Mesothelial cell of epicardium (in vitro differentiated cells): ENCODE measurements at places on chromosomes 5 and 9. TPM values are rescaled to one million over a fixed set of nuclear protein-coding genes. Genes with fewer than 3 reads are reported as not detected.
A peak's percentile ranks its signal among the peaks of the same experiment; 100 is the strongest.

TMEM232 gene
- total RNA-seq: 5.2 to 6.5 TPM (median 5.7 TPM) in 3 replicates

QRFP gene
- total RNA-seq: not detected in 3 replicates

BARHL1 gene
- total RNA-seq: 0.11 to 0.18 TPM in 2 of 3 replicates, not detected in the other

DNA sequence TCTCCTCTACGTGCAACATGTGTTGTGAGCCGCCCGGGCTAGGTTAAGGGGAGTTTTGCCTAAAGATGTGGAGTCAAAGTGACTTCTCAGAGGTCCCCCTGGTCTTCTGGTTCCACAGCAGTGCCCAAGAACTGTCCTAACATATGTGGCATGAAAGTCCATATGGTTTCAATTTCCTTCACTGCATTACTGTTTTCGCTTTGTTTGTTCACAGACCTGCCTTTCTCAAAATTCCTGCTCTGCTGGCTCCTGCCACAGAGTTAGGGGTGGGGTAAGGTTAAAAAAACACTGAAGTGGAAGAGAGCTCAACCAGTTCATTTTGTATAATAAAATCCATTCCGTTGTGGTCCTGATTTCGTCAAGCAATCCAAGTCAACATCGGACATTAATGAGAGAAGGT, 289.4 kb downstream of the DMAC1 start:
- DNase-seq: no peak

GPR151 gene
- not detected in 3 replicates for total RNA-seq

GRCh38 chr5:111584651-111585050, 72.3 kb upstream of the STARD4 start:
- no peak for DNase-seq

GRCh38 chr9:34783951-34784487, 74.1 kb upstream of the CCL21 start:
- no peak for DNase-seq

DNA sequence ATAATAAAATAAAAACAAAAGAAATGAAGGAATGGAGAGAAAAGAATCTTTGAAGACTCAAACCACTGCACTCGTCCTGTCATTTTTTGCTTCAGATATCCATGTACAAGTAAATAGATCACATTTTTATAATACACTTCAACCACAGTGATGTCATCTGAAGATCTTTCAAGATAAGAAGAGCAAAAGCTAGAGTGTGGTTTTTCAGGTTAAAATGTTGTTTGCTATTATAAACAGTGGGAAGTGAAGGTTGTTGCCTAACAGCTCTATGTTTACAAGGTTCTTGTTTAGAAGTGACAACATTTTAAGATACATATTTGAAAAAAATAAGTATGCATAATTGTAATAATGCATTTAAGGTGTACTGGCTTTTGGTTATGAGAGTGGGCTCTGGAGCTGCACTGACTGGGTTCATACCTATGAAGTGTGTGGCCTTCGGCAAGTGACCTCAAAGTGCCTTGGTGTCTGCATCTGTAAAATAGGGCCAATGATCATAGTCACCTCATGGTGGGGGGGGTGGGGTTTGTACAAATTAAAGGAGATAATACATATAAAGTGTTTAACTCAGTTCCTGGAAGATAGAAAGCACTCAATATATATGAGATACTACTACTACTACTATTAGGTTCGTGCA, 45.5 kb upstream of the IL7R start:
- no peak for DNase-seq

PTPRD gene
- 109 to 112 TPM (median 109 TPM) in 3 replicates for total RNA-seq

DNA sequence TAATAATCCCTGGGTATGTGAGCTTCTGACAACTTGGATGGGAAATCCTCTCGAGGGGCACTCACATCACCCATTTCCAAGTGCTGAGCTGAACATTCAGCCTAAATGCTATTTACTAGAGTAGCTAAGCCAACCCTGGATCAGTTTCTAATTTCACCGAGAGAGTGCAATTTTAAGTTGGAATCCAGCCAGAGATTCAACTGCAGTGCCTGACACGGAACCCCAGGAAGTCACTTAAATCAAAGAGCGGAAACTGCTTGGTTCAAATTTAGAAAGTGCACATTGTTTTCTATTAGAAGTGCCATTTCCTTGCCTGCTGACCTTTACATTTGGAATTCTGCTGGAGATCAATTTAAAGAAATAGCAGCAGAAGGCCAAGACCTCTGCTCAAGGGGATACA, 8.8 kb downstream of the SPRY4 start:
- no peak for DNase-seq

DNA sequence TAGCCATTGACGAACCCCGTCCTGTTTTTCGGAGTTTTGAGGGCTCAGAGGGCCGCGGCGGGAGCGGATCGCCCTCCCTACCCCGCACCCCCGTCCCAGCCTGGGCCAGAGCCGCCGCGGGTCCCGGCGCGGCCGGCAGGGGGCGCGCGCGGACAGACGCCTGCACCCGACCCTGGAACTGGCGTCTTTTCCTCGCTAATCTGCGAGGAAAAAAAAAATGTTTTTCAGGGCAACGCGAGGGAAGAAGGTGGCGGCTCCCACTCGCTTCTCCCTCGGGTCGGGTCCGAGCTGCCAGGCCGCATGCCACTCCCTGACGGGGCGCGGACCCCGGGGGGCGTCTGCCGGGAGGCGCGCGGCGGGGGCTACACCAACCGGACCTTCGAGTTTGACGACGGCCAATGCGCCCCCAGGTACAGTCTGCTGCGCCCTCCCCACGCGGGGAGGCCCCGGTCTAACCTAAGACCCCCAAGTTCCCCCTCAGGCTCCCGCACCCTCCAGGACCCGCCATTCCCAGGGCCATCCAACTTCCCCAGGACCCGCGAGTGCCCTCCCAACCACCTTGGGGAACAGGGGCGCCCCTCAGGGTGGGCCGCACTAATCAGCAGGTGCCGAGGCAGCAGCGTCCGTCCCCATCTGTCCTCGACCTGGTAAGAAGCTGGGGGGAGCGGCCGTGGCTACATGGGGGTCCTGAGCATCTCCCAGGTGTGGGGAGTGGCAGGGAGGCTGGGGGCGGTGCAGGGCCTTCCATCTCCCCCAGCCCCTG, at the start of gene KCNT1:
Gene KCNT1, plus strand, starts transcription at position 227 of the 763 bp plus-strand sequence. Its CDS starts 74 bp downstream, at position 301.
- DNase-seq: peak; percentile 64

FANCG gene
- 48.8 to 52.2 TPM (median 51.8 TPM) in 3 replicates for total RNA-seq

GRCh38 chr5:953535-954449, 54.8 kb upstream of the NKD2 start:
- no peak for DNase-seq

OR1Q1 gene
- total RNA-seq: not detected in 3 replicates

SPAAR gene
- total RNA-seq: 0.14 to 0.47 TPM (median 0.27 TPM) in 3 replicates

AFAP1L1 gene
- 0.22 to 0.63 TPM (median 0.36 TPM) in 3 replicates for total RNA-seq

DNA sequence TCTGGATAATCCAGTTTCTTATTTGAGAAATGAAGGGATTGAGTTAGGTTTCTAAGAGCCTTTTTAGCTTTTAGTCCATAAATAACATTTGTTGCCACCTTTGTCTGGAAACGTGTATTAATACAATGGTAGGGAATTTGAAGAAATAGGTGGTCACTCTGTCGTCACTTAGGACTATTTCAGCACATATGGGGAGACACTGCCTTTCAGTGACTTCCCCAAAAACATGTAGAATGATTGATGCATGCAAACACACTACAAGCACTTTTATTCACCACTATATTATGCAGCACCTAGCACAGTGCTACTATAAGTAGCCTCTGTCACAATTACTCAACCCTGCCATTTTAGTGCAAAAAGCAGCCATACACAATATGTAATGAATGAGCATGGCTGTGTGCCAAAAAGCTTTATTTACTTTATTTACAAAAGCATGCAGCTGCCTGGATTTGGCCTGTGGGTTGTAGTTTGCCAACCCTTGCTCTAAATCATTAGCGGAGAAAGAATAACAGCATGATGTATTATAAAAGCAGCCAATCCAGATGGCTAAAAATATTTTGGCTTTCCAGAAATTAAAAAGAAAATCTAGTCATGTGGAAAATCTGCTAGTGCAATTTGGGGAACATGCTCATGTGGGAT, 154.2 kb upstream of the HMHB1 start:
- DNase-seq: no peak

DNA sequence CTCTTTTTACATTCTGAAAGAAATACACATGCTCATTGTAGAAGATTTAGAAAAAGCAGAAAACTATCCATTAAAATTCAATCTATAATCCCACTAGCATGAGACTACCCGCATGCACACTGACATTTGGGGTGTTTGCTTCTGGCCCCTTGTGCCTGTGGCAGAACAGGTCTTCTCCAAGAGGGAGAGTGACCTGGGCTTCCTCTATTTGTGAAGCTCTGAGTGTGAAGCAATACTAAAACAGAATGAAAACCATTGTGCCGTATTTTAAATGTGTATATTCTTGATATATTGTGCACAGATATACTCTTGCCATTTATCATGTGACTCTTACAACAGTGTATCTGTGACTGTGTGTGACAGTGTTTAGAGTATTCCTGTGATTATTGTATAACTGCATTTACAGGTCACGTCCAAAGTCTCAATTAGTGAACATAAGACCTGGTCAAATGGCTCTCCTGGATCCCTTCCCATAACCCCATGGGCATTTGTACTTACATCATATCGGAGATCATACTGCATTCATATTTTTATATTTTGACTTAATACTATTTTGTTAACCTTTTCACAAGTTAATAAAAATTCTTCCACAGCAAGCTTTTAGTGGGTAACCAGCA, 14.7 kb upstream of the CPEB4 start:
- no peak for DNase-seq

UBE2D2 gene
- 119 to 125 TPM (median 123 TPM) in 3 replicates for total RNA-seq

GBGT1 gene
- 29.1 to 32.8 TPM (median 31.8 TPM) in 3 replicates for total RNA-seq

DNA sequence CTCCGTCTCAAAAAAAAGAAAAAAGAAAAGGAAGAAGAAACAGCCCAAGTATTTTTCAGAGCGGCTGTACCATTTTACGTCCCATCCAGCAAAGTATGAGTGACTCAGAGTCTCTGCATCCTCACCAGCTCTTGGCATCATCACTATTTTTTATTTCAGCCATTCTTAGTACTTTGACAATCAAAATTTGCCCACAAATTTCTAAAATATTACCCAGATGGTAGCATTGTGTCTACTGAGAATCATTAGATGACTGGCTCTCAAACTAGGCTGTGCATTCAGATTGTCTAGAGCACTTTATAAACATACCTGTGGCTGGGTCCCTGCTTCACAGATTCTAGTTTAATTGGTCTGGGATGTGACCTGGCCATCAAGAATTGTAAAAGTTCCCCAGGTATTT, 21.6 kb upstream of the MELK start:
- no peak for DNase-seq

TSSK1B gene
- 0.38 to 0.78 TPM (median 0.60 TPM) in 3 replicates for total RNA-seq

DNA sequence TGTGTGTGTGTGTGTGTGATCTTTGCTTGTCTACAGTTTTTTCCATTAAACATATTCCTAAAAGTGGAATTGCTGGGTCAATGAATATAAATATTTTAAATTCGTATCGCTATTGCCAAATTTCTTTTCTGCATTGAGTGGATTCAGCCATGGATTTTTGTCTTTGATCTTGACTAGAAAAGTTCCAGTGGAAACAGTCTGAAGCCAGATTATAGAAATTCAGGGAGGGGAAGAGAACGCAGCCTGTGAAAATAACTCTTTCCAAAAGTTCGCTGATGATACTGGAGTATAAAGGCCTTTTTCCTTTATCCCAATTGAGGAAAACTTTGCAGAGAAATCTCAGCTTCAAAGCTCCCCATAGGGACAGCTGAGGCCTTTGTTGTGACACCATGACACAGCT, 292.3 kb upstream of the CD180 start:
- DNase-seq: no peak

- no peak for DNase-seq
Measured at GRCh38 chr9:91746904-91747303, 203.1 kb downstream of the ROR2 start.

DNA sequence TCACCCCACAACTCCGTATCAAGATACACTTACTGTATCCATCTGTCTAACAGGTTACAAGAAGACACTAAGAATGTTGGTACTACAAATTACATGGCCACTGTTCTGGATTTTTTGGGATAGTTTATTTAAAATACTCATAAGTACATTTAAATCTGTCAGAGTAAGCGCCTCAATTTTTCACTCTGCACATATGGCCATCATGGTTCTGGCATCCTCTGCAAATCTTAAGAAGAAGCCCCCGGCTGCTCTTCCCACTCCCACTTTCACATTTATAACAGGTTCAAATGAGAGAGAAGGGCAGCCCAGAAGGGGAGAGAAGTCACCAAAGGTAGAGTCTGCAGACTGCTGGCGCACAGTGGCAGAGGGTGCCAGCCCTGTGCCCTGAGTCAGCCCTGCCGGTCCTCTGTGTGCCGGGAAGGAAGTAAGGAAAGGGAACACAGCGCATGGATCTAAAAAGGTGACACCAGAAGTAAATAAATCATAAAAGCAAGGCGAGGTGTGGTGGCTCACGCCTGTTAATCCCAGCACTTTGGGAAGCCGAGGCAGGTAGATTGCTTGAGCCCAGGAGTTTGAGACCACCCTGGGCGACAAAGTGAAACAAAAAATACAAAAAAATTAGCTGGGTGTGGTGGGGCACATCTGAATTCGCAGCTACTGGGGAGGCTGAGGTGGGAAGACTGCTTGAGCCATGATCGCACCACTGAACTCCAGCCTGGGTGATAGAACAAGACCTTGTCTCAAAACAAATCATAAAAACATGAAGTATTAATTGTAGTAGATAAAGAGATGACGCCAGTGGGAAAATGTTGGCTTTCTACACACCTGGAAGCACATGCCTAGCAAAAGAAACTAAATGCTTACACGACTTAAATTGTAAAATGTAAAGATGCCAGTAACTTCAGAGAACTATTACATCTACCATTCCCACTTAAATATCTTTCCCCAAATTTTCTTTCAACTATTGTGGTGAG, 30.0 kb downstream of the RNF130 start:
- no peak for DNase-seq

- DNase-seq: no peak
Measured at GRCh38 chr5:56102889-56103288, 108.1 kb upstream of the IL6ST start.

RAB3C gene
- total RNA-seq: 0.77 to 1.2 TPM (median 0.80 TPM) in 3 replicates

DNA sequence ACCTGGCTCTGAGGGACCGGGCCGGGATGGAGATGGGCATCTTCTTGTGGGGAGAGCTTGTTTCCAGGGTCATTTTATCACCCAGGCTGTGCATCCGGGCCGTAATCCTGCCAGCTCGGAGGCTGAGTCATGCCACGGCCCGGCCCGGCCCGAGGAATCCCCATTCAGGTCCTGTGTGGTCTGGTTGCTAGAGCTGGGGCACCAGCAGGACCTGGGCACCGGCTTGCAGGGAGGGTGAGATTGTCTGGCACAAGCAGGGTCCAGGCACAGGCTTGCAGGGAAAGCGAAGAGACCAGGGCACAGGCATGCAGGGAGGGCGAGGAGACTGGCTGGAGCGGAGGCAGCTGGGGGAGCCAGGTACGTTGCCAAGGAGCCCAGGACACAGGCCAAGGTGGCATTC, 106.8 kb downstream of the RXRA start:
- no peak for DNase-seq

GRCh38 chr5:136432705-136433104, 67.4 kb upstream of the TRPC7 start:
- no peak for DNase-seq

GRCh38 chr9:38048316-38048969, 20.6 kb downstream of the SHB start:
- DNase-seq: no peak

TRAPPC13 gene
- total RNA-seq: 21.7 to 21.8 TPM (median 21.8 TPM) in 3 replicates

- DNase-seq: no peak
Measured at GRCh38 chr9:133361507-133362092, 5.2 kb downstream of the SURF2 start.
